Activated CD4-positive, alpha-beta T cell treated with anti-CD3 and anti-CD28 coated beads, Interleukin-2, amount 50 U/mL, for 24 hours (primary cell): ENCODE measurements at places on chromosomes 11 and 22.

GRCh38 chr22:28009272-28009827, 90.3 kb upstream of the PITPNB start:
- peak; percentile 74 for DNase-seq

GRCh38 chr11:74311352-74311926, at the start of gene P4HA3:
Gene P4HA3, minus strand, starts transcription at chr11:74311640. Its CDS starts 29 bp downstream, at chr11:74311611.
- peak; percentile 13 for DNase-seq

DNA sequence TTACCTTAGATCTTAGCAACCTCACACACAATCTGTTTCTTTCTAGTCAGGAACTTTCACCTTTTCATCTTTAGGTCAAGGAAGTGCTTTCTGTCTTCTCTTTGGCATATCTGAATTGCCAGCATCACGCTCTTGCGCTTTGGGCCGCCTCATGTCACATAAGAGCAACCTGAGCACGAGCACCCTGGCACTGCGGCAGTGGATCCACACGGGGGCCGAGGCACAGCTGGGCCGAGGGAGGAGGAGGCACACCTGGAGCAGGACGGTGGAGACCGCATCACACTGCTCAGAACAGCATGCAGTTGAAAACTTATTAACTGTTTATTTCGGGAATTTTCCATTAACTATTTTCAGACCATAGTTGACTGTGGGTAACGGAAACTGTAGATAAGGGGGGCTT, 10.7 kb downstream of the MOB2 start:
- DNase-seq = no peak

GRCh38 chr22:33272180-33272579, 214.0 kb upstream of the SYN3 start:
- DNase-seq = no peak

DNA sequence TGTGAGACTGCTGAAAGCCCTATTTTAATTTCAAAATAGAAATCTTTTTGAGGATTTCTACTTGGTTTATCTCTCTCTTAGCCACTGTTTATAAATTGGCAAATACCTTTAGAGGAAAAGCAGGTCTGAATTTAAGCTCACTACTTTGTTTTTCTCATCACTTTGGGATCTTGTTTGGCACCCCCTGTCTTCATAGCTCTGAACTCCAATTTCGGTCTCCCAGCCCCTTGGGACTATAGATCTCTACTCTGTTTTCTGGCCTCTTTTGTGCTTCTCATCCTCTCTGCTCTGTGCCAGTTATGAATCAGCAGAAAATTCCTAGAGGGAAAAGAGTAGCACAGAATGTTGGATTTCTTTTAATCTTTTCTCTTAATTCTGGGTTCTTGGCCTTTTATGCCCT, 118.3 kb downstream of the CYP2R1 start:
- no peak for DNase-seq

GRCh38 chr11:18524248-18524647, 2.5 kb downstream of the TSG101 start:
- DNase-seq = no peak

GRCh38 chr11:129320494-129320893, 55.2 kb upstream of the BARX2 start:
- DNase-seq = no peak
